Cerebellar nuclear complex (tissue), 1 donor: ENCODE measurements at places on chromosomes 5 and 9.

GRCh38 chr5:172760959-172761358, 10.0 kb downstream of the DUSP1 start:
- no peak for DNase-seq

GRCh38 chr5:80594810-80595209, 24.7 kb upstream of the ANKRD34B start:
- DNase-seq = no peak

- no peak for DNase-seq
Measured at GRCh38 chr5:178112545-178112944, 787 bp upstream of the N4BP3 start.

DNA sequence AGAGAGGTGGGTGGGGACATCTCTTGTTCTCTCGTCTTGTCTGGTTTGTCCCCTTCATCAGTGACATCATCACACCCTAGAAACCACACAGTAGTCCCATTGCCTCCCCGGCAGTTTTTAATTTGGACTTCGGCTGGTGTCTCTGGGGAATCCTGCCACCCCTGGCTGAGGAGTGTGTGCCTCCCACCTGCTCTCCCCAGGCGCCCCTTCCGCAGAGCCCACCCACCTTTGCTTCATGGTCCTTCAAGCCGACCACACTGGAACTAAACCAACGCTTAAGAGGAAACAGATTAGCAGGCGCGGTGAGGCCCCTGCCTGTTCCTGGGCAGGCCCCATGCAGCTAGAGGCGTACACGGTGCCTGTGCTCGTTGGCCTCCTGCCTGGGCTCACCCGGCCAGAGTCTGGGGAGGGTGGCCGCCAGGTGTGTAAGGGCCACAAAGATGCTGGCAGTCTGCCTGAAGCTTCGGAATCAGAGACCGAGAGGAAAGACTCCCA, 107.6 kb upstream of the SPRY4 start:
- no peak for DNase-seq

- DNase-seq = no peak
Measured at GRCh38 chr5:165321912-165322311, 1816.5 kb downstream of the MAT2B start.
